ENCODE measurements at places on chromosomes 6 and 20.

DNA sequence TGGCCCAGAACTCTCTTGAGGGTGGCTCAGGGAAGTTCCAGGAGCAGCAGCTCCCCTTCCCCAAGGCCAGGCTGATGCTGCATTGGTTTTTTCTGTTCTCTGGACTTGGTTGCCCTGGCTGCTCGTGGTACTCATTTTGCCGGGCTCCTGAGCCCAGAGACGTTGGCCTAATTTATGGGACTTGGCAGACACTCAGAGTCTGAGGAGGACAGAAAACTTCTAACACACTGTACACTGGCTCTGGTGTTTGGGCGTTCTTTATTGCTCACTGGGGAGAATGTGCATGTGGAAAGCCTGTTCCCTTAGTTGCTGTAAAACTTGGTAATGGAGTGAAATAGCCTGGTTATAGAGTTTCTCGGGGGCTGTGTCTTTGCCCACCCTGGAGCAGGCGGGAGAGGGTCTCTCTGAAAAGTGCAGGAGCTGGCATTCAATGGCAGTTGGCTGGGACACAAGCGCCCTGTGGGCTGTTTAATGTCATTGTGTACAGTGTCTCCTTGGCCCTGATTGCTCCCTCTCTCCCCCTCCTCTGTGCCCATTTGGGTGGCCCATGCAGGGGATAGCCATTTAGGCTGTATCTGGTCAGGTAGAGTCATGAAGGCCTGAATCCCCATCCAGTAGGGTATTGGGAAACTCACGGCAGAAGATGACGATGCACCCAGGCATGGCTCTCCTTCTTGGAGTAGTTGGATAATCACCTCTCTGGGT is 109.3 kb downstream of the CDC5L start:
- DNase-seq: no peak

GRCh38 chr6:26155061-26155930 is 68.1 kb downstream of the HFE start:
- no peak for DNase-seq

DNA sequence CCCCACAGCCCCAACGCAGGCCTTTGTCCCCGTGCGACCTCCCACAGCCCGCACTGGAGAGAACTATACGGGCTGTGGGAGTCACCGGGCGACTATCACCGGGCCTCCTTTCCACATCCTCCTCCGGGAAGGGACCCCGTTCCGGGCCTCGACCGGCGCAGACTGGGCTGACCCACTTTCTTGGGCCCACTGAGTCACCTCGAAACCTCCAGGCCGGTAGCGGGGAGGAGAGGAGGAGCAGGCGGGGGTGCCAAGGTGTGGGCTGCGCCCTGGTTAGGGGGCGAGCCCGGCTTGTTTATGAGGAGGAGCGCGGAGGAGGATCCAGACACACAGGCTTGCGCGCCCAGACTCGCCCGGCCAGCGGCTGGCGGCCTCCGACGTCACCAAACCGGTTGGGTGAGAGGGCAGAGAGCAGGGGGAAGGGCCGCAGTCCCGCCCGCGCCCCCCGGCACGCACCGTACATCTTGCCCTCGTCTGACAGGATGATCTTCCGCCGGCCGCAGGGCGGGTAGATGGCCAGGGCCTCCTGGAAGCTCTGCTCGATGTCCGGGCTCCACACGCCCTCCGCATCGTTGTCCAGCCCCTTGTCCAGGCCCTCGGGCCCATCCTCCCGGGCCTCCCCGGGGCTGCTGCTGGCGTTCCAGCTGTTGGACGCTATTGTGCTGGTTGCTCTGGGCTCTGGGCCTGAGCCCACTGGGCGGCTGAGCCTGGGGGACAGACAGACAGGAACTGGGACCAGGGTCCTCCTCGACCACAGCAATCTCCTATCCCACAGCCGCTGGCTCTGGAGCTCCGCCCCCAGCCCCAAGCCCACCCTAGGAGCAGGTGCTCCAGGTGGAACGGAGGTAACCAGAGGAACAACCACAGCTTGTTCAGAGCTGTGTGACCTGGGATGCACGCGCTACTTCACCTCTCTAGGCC is 10.6 kb downstream of the TEAD3 start:
- DNase-seq: no peak

DNA sequence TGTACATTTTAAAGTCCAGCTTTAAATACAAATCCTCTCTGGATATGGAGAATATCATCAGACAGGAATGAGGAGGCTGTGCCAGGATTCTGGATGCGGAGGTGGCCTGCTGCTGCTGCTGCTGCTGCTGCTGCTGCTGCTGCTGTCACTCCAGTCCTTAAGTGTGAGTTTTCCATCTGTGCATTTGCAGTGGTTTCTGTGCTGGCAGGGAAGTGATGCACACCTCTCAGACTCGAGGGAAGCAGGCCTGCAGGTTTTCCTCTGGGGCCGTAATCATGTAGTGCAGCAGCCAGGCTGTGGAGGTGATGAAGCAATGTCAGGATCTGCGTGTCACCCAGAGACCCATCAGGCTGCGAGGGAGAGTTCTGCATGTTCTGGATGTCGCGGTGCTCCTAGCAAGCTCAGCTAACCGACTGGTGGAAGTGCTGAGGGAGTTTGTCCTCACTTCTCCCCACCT is 32.0 kb downstream of the CFAP61 start:
- DNase-seq: no peak

DNA sequence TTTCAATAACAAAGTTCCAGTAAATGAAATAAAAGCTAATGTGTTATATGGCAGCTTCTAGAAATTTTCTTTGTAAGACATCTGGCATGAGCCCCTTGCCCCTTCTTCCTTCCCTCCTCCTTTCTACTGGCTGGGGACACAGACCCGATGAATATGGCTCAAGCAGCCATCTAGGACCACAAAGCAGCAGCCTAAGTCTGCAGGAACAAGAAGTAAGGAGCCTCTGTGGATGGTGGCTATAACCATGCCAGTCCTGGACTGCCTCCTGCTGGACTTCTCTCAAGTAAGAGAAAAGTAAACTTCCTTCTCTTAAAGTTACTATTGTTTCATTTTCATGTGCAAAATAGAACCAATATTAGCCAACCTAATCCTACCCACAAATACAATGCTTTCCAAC is 114.9 kb upstream of the DST start:
- DNase-seq: no peak

DNA sequence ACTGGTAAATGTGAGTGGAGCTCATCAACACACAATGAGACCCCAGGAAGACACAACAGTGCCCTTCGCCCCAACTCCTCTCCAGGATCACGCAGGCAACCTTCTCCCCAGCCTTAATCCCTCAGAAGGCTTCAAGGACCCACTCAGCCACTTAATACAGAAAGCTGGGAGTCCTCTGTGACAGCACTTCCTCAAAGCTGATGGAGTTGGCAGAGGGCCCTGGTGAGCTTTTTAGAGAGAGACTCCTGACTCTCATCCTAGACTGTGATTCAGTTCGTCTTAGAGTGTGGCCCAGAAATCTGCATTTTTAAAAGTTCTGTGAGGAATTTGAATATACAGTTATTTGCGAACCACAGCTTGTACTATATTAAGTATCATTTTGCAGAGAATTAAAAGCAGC is 187.7 kb downstream of the UST start:
- DNase-seq: no peak

DNA sequence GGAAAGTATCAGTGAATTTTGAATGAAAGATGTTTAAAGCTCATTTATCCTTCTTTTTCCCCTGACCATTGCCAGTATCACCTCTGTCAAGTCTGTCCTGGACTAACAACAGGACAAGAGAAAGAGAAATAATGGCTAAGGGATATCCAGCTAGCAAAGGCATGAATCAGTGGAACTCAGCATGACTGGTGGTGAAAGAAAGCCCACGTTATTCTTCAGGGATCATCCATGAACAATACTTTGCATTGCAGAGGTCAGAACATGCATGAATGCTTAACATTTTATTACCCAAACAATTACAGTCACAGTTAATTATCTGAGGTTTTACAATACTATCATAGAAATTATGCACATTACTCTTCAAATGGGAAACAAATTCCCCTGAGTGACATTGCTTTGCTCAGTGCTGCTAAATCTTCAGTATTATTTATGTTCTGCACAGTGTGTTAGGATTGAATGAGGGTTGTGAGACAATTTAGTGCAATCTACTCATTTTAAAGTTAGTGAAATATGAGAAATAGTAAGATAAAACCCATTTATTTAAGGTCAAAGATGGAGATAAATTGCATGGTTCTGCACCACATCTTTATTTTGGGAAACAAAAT is 350.7 kb downstream of the KHDRBS2 start:
- no peak for DNase-seq

GRCh38 chr6:37862992-37863391 is 43.5 kb downstream of the ZFAND3 start:
- no peak for DNase-seq

DNA sequence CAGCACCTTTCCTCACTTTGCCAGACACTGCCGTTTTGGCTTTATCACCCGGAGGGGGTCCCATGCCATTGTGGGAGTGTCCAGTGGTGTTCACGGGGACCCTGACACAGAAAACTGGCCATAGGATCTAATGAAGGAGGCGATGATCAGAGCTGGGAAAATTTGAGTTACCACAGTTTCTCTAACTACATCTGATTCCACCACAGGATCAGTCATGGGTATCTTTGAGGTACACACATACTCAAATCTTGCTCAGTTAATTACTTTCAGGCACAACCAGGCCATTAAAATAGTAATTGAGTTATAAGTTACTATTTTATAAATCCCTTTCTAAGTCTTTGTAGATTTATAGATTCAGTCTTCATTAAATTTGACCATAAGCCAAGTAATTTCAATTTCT is 215.1 kb downstream of the PRL start:
- DNase-seq: no peak

GRCh38 chr6:140245296-140246040 is 871.0 kb upstream of the CITED2 start:
- no peak for DNase-seq

DNA sequence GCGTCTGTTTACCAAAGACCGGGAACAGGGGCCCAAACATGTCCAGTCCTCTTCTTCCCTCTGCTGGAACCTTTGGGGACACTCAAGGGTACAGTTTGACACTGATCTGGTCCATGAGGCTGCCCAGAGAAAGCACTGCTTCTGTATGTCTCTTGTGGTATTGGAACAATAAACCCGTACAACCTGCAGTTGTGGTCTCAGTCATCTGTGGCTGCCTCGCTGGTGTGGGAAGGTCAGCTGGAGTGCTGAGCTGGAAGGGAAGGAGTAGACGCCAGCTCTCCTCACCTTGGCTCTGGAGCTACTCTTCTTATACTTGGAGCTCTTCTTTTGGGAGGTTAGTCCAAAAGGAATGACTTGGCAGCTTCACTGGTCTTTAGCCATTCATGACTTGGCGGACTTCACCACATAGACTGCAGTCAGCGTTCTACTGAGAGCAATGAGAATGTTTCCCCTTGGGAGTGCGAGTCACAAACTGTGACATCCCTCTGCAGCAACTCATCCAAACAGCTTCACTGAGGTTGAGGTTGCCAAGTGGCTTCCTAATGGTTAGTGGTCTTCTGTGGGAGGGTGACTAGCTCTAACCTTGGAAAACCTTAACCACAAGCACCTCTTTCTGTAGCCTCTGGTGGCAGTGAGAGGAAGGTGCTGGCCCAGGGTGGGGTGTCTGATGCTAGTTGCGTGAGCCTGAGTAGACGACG is 81.2 kb downstream of the ASXL1 start:
- DNase-seq: no peak

DNA sequence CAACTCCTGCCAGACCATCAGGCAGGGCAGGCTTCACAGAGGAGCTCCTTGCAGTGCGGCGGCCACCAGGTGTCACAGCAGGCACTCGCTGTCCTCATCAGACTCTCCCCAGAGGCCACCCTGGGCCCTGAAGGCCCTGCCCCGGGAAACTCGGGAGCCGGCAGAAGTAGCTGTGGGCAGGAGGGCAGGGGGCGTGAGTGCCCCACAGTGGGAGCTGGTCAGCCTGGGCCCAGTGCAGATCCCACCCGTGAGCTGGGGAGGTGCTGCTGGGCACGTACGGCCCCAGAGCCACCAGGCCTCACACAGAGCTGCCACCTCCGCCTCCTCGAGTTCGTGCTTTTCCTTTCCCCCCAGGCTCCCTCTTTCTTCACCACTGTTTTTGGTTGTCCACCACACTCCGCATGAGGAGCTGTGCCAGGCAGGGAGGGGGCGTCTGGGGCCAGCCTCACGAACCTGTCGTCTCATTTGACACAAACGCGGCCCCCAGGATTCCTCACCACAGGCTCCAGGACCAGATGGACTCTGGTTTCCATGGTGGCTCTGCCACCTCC is 33.8 kb downstream of the FRMD1 start:
- DNase-seq: no peak

GRCh38 chr6:11575408-11576033 is 38.0 kb downstream of the TMEM170B start:
- peak; percentile 21 for DNase-seq

- no peak for DNase-seq
Observed at GRCh38 chr20:50247196-50248094, 56.8 kb downstream of the CEBPB start.

GRCh38 chr20:21514553-21515251 is 838 bp upstream of the NKX2-2 start:
- no peak for DNase-seq

GRCh38 chr6:63640062-63640461 is 4.5 kb downstream of the PHF3 start:
- DNase-seq: no peak

DNA sequence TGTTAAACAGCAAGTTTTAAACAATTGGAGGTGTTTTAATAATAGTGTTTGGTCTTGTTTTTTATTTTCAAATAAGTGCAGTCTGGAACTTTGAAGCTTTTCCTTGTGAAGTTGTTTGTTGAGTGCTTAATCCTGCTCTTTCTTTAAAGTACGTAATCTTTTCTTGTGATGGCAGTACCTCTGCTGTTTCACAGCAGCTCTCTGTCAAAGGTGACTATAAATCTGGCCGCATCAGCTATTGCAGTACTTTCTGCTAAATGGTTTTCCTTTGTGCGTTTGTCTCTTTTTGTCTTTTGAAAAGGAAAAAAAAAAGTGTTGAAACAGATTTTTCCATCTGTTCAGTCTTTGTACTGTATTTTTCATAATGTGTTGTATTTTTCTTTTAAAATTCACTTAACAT is 12.7 kb downstream of the STXBP5 start:
- no peak for DNase-seq

DNA sequence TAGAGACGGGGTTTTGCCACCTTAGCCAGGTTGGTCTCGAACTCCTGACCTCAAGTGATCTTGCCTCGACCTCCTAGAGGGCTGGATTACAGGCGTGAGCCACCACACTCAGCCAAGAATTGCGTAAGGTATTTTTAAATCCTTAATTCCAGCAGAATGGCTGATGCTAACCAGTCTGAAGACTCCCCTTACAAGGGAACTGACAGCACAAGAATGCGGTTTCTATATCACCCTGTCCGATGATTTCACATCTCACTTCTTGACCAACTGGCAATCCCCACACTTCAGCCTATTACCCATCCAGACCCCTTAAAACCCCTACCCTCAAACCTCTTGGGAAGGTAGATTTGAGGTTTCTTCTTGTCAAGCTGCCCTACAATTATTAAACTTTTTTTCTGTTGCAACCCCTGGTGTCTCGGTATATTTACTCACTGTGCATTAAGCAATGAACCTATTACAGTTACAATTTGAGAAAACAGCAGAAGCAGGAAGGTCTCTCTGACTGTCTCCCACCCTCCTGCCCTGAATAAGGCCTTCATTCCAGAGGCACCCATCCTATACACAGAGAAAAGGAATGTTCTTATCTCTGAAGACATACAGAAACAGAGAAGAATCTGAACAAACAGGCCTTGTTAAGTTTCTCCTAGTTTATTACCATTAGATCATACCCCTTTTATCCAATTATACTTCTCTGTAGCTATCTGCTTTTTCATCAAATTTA is 164.9 kb downstream of the ARHGAP18 start:
- DNase-seq: no peak

Measured in NK-92 treated with Interleukin-12 subunit alpha and Interleukin-12 subunit beta, amount 100 ng/mL, for 24 hours (cell line).